ENCODE measurements at places on chromosomes 7 and 10.

DNA sequence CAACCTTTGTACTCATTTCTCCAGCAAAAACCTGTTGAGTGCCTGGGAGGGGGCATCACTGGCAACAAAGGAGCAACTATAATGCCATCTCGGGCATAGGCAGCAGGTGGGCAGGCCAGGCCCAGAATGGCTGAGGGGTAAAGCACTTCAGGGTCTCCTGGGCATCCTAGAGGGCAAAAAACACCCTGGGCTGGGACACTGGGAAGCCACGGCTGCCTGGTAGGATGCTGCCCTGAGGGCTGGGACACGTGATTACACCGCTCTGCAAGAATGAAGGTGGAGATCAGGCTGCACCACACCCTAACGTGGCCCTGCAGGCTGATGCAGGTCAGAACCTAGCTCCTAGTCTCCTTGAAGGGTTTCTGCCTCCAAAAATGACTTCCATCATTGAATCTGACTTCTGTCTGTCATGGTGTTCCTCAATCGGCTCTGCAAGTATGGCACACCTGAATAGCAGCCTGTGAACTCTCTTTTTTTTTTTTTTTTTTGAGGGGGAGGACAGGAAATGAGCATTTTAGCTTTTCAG, 4.5 kb upstream of the TRAPPC14 start:
- no peak for DNase-seq

GRCh38 chr10:14565199-14565598, 209.5 kb downstream of the FAM107B start:
- DNase-seq: no peak

- DNase-seq: no peak
Measured at GRCh38 chr7:75050501-75050900, 23.1 kb downstream of the RCC1L start.

GRCh38 chr10:5904227-5904626, 14.2 kb downstream of the FBH1 start:
- DNase-seq: no peak

DNA sequence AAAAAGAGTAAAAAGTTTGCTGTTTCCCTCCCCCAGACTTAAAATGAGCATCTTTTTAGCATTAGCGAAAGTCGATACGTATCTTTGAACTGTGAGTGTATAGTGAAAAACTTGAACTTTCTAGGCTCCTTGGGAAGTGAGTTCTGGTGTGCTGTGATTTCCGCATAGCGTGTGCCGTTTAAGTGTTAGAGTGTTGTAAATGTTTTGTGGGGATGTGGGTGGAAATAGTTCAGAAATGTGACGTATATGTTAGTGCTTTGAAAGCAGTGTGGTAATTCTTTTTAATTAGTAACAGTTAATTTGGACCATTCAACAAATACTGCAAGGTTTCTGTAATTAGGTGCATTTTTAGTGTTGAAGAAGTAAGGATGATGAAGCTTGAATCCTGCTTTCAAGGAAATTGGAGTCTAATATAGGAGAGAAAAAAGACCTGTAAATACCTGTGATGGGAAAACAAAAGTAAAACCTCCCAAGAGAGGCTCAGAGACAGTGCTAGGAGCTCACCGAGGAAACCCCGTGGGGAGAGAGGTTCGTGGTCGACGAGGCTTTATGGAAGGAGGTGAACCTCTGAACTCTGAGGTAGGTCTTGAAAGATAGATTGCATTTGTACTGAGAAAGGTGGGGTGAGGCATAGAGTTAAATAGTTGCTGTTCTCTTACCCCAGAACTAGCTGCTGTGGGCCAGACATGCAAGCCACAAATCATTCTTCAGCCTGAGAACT, 40.8 kb downstream of the RBM33 start:
- no peak for DNase-seq

DNA sequence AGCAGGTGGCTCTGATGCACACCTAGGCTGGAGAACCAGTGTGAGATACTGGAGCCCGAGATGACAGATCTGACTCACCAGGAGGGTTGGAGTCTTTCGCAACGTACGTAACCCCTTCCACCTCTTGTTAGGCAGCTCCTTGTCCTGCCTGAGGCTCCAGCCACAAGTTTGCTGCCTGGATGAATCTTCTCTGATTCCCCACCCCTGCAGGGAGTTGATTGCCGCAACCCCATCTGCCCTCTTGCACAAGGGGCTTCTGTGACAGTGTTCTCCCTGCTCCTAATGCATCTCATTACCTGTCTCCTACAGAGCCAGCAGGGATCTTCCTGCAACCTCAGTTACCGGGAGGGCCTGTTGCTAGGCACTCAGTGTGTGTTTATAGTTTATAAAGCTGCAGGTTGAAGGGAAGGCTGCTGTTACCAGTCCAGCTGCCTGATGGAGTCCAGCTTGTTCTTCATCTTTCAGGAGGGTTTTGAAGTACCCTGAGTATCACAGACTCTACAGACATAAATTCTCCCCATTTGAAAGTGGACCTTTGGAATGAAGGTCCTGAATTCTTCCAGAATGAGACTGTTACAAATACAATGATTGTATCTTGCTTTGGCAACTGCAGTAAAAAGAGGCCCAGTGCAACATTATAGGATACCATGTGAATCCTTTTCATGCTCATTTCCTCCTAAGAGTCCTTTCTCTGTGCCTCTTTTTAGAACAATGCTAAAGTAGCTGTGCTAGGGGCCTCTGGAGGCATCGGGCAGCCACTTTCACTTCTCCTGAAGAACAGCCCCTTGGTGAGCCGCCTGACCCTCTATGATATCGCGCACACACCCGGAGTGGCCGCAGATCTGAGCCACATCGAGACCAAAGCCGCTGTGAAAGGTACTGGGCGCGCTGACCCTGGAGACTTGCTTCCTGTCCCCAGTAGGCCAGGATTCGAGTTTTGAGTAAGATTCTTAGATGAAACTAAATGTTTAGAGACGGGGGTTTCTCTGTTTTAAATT, 6.5 kb downstream of the MDH2 start:
- no peak for DNase-seq

- DNase-seq: no peak
Measured at GRCh38 chr10:99279626-99280111, 44.0 kb upstream of the HPSE2 start.
